ENCODE measurements at places on chromosomes 6 and 20.

GRCh38 chr6:148831064-148831463, 84.2 kb downstream of the UST start:
- no peaks in the 10 kb centered on the region for H3K27me3 ChIP-seq
- H3K4me1 ChIP-seq: peaks cover 8% of the 10 kb centered on the region
- H3K36me3 ChIP-seq: no peaks in the 10 kb centered on the region
- H3K27ac ChIP-seq: no peak overlapping the region
- DNase-seq: no peak
- H3K4me3 ChIP-seq: no peak overlapping the region

DNA sequence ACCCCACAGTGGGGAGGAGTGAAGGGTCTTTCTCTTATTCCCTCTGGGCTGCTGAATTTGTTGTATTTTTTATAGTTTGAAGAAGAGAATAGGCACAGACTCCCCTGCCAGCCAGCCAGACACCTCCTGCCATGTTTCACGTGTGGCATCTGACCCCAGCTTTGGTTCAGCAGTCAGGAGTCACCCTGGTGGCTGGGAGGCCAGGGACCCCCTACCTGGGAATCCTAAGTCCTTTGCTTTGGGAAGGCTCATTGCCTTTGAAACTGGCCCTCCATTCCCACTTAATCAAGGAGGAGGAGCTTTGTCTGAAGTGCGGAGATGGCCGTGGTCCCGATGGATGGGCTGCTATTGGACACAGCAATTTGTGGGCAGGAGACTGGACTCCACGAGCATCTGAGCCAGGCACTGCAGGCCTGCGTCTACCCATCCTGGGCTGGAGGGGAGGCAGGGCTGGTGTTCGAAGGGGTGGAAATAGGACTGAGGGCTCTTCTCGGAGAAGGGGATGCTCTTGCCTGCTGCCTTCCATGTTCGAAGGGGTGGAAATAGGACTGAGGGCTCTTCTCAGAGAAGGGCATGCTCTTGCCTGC, 196.1 kb downstream of the DLL1 start:
- H3K4me3 ChIP-seq: no peak overlapping the region
- peak; percentile 50 for DNase-seq
- no peaks in the 10 kb centered on the region for H3K36me3 ChIP-seq
- H3K4me1 ChIP-seq: no peaks in the 10 kb centered on the region
- H3K27ac ChIP-seq: no peak overlapping the region

GRCh38 chr20:38167851-38168760, 3.0 kb upstream of the TGM2 start:
- no peaks in the 10 kb centered on the region for H3K27me3 ChIP-seq
- no peak overlapping the region for H3K4me3 ChIP-seq
- H3K27ac ChIP-seq: peak overlapping the region; percentile 88
- H3K4me1 ChIP-seq: peaks cover 34% of the 10 kb centered on the region

- no peak overlapping the region for H3K4me3 ChIP-seq
- peak overlapping the region; percentile 85 for H3K27ac ChIP-seq
- H3K27me3 ChIP-seq: no peaks in the 10 kb centered on the region
- DNase-seq: peak; percentile 96
- no peaks in the 10 kb centered on the region for H3K36me3 ChIP-seq
These were observed 15.2 kb upstream of the MRPS18A start for GRCh38 chr6:43702534-43703440.

- no peak overlapping the region for H3K4me3 ChIP-seq
- DNase-seq: no peak
- H3K36me3 ChIP-seq: no peaks in the 10 kb centered on the region
- no peak overlapping the region for H3K27ac ChIP-seq
These were observed 12.4 kb upstream of the DACT2 start for GRCh38 chr6:168332020-168332419.

GRCh38 chr6:28139860-28140543, 1.7 kb upstream of the ZKSCAN8 start:
- H3K27ac ChIP-seq: peak overlapping the region; percentile 32
- no peak for DNase-seq
- H3K4me1 ChIP-seq: no peaks in the 10 kb centered on the region
- H3K4me3 ChIP-seq: peak overlapping the region; percentile 4
- H3K27me3 ChIP-seq: no peaks in the 10 kb centered on the region
- H3K36me3 ChIP-seq: peaks cover 3% of the 10 kb centered on the region

DNA sequence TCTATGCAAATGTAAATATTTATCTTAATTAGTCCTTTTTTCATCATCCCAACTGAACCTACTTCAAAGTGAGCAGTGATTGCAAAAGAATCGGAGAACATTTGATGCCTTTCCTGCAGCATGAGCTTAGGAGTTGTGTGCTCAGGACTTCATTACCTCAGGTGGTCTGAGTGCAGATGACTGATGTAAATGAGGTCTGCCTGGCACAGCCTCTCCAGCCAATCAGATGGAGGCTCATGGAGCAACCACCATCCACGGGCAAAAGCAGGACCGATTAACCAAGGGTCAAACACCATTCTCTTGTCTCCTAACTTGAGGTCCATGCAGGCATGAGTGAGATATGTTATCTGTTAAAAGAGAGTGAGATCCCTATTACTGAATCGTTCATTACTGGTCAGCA, 165.7 kb upstream of the CARMIL1 start:
- H3K4me1 ChIP-seq: no peaks in the 10 kb centered on the region
- H3K4me3 ChIP-seq: no peak overlapping the region
- peaks cover 54% of the 10 kb centered on the region for H3K36me3 ChIP-seq
- H3K27me3 ChIP-seq: no peaks in the 10 kb centered on the region

GRCh38 chr20:33237989-33238388, 2.2 kb downstream of the BPIFA1 start:
- H3K4me3 ChIP-seq: no peak overlapping the region
- H3K4me1 ChIP-seq: no peaks in the 10 kb centered on the region
- DNase-seq: no peak
- no peaks in the 10 kb centered on the region for H3K27me3 ChIP-seq

DNA sequence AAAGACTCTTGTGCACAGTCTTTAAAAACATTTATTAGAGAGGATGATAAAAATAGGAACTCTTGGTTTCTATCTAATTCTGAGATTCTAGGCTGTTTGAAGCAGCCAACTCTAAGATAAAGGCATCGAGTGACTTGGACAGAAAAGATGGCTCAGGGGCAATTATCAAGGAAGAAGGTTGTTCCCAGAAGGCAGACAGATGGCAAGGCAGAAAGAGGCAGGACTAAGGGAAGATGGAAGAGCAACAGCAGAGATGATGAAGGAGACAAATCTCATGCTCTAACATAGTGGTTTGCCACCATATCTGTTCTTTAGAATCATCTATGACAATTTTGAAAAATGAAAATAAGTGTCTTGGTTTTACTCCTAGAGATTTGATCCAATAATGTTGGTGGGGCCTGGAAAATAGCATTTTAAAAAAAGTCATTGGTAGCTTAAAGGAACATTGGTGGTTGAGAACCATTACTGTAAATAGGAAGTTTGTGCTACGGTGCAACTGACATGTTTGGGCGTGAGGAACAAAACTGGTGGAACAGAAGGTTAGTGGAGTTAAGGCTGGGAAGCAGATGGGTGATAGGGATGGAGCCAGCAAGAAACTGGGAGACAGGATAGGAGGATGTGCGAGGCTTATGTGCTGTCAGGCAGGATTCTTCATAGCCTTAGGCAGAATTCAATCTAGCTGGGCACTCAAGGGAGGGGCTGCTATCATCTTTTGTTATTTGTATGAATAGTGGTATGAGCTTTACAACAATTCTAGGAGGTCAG, 751.1 kb downstream of the DHX35 start:
- no peak overlapping the region for H3K27ac ChIP-seq
- no peaks in the 10 kb centered on the region for H3K27me3 ChIP-seq
- H3K4me1 ChIP-seq: no peaks in the 10 kb centered on the region
- H3K4me3 ChIP-seq: no peak overlapping the region
- H3K36me3 ChIP-seq: no peaks in the 10 kb centered on the region

GRCh38 chr20:18702736-18703135, 110.8 kb upstream of the SCP2D1 start:
- no peaks in the 10 kb centered on the region for H3K4me1 ChIP-seq
- no peaks in the 10 kb centered on the region for H3K27me3 ChIP-seq
- H3K27ac ChIP-seq: no peak overlapping the region

DNA sequence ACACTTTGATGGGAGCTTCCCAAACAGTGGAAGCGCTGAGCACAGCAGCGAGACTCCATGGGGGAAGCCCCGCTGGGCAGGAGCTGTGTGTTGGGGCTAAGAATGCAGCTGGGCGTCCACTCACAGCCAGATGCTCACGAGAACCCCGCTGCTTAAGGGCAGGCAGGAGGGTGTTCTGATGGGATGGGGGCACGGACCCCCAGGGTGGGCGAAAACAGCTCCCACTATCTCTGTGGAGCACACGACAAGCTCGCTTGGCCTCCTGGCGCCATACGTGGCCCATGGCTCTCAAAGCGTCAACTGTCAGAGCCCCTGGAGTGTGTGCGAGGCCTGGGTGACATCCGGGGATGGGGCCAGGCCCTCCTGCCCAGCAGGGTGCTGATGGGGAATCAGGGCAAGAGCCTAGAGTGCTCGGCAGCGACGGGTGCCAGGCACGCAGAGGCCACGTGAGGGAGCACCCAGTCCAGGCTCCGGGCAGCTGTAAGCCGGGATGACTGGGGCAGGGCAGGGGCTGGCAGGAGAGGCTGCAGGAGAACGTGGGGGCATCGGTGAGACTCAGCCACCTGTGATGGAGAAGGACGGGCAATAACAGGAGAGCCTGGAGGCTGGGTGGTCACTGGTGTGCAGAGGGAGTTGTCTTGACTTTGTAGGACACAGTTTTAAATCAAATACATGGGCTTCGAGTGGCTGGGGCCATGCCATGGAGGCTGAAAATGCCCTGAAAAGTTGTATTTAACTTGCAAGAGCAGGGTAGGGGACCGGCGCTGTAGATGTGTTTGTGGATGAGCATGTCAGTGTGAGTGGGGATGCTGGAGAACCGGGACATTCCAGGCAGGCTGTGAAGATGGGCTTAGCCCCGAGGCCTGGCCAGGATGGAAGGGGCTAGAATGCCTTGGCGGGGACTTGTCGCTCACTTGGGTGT, 27.3 kb downstream of the PYGB start:
- H3K27ac ChIP-seq: no peak overlapping the region
- H3K4me1 ChIP-seq: no peaks in the 10 kb centered on the region
- peaks cover 93% of the 10 kb centered on the region for H3K36me3 ChIP-seq
- peak; percentile 53 for DNase-seq

DNA sequence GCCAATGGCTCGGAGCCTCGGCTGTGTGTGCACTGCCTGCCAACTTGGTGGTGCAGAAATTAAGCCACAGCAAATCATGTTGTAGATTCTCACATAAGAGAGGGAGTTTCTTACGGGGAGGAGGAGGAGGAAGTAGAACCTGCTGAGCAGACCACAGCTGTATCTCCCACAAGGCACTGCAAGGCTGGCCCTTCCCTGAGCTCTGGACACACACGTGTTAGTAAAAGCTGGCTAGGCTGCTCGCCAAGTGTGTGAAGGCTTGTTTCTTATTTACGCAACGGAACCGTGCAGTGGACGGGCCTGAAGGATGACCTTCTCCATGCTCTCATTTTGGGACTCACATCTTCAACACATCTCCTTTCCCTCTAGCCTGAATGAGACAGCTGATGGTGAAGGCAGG, 15.7 kb upstream of the QKI start:
- no peak overlapping the region for H3K4me3 ChIP-seq
- H3K27me3 ChIP-seq: no peaks in the 10 kb centered on the region
- H3K4me1 ChIP-seq: no peaks in the 10 kb centered on the region
- no peak overlapping the region for H3K27ac ChIP-seq

- no peaks in the 10 kb centered on the region for H3K4me1 ChIP-seq
- no peak overlapping the region for H3K27ac ChIP-seq
- no peaks in the 10 kb centered on the region for H3K36me3 ChIP-seq
- DNase-seq: no peak
- no peak overlapping the region for H3K4me3 ChIP-seq
- H3K27me3 ChIP-seq: no peaks in the 10 kb centered on the region
These were observed 183.0 kb upstream of the MMS22L start for GRCh38 chr6:97465877-97466561.

- no peak for DNase-seq
- H3K36me3 ChIP-seq: no peaks in the 10 kb centered on the region
- H3K4me1 ChIP-seq: no peaks in the 10 kb centered on the region
- H3K27me3 ChIP-seq: no peaks in the 10 kb centered on the region
- no peak overlapping the region for H3K27ac ChIP-seq
These were observed 528.9 kb downstream of the EPM2A start for GRCh38 chr6:145206247-145206907.

GRCh38 chr6:30720738-30721197, 616 bp downstream of the TUBB start:
- H3K27ac ChIP-seq: peak overlapping the region; percentile 87
- peak overlapping the region; percentile 73 for H3K4me3 ChIP-seq
- peaks cover 35% of the 10 kb centered on the region for H3K36me3 ChIP-seq
- no peaks in the 10 kb centered on the region for H3K27me3 ChIP-seq
- no peak for DNase-seq

- no peaks in the 10 kb centered on the region for H3K4me1 ChIP-seq
- no peak overlapping the region for H3K4me3 ChIP-seq
- no peak for DNase-seq
- H3K36me3 ChIP-seq: no peaks in the 10 kb centered on the region
These were observed 175.7 kb downstream of the ALDH8A1 start for GRCh38 chr6:134774201-134774638.

- no peak for DNase-seq
- no peak overlapping the region for H3K27ac ChIP-seq
- no peaks in the 10 kb centered on the region for H3K27me3 ChIP-seq
- no peak overlapping the region for H3K4me3 ChIP-seq
- H3K4me1 ChIP-seq: no peaks in the 10 kb centered on the region
- H3K36me3 ChIP-seq: no peaks in the 10 kb centered on the region
These were observed 30.6 kb upstream of the LMBRD1 start for GRCh38 chr6:69827276-69827893.

GRCh38 chr6:30411515-30412207, 66.7 kb downstream of the RPP21 start:
- H3K27me3 ChIP-seq: no peaks in the 10 kb centered on the region
- no peak overlapping the region for H3K27ac ChIP-seq
- no peak for DNase-seq
- no peaks in the 10 kb centered on the region for H3K4me1 ChIP-seq

DNA sequence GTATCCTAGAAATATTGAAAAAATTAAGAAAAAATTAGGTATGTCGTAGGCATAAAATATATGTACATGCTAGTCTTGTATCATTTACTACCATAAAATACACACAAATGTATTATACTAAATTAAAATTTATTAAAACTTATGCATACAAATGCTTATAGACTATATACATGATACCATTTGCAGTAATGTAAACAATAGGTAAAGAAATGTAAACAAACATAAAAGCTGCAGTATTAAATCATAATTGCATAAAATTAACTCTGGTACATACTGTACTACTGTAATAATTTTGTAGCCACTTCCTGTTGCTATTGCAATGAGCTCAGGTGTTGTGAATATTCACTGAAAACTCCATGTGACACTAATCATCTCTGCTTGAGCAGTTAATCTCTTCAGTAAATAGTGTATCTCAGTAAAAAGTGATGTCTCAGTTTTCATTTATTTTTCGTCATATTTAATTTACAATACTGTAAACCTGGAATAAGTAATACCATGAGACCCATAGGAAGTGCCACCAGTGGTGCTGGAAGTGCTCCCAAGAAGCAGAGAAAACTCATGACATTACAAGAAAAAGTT, 29.3 kb downstream of the RALGAPB start:
- H3K27ac ChIP-seq: no peak overlapping the region
- H3K36me3 ChIP-seq: peaks cover 71% of the 10 kb centered on the region
- no peak overlapping the region for H3K4me3 ChIP-seq

GRCh38 chr6:105077596-105078385, 102.0 kb downstream of the POPDC3 start:
- peaks cover 6% of the 10 kb centered on the region for H3K27me3 ChIP-seq
- no peaks in the 10 kb centered on the region for H3K4me1 ChIP-seq
- no peak overlapping the region for H3K27ac ChIP-seq
- DNase-seq: no peak

GRCh38 chr20:48823476-48823875, 4.3 kb downstream of the PREX1 start:
- no peaks in the 10 kb centered on the region for H3K27me3 ChIP-seq
- no peak for DNase-seq
- peaks cover 9% of the 10 kb centered on the region for H3K4me1 ChIP-seq
- H3K36me3 ChIP-seq: no peaks in the 10 kb centered on the region
